Fibroblast of skin of left quadriceps (primary cell): ENCODE measurements at places on chromosomes 2 and 18.
A peak's percentile ranks its signal among the peaks of the same experiment; 100 is the strongest.

- no peak for DNase-seq
These were observed 20.8 kb upstream of the KCNK3 start for GRCh38 chr2:26671691-26672090.

- DNase-seq: no peak
These were observed 228.0 kb upstream of the MEX3C start for GRCh38 chr18:51425475-51425874.

GRCh38 chr2:237012577-237013267 is 73.0 kb upstream of the COPS8 start:
- DNase-seq: peak; percentile 61

GRCh38 chr18:26757263-26758019 is 108.1 kb downstream of the AQP4 start:
- no peak for DNase-seq

DNA sequence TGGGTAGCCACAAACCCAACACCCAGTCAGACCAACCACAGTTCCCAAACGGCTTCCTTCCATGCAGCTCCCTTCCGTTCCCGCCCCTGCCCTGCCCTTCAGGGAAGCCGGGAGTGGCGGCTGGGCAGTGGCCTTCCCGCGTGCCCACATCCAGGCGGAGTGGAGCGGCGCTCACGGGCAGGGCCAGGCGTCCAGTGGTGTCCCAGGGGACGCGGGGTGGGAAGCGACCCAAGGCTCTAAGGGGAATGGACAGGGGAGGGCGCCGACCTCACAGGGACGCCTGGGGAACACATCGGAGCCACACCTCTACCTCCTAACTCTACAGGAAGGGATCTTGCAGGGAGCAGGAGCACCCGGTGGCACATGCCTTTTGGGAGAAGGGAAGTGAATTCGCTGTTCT is 225.9 kb upstream of the MGAT5 start:
- no peak for DNase-seq

DNA sequence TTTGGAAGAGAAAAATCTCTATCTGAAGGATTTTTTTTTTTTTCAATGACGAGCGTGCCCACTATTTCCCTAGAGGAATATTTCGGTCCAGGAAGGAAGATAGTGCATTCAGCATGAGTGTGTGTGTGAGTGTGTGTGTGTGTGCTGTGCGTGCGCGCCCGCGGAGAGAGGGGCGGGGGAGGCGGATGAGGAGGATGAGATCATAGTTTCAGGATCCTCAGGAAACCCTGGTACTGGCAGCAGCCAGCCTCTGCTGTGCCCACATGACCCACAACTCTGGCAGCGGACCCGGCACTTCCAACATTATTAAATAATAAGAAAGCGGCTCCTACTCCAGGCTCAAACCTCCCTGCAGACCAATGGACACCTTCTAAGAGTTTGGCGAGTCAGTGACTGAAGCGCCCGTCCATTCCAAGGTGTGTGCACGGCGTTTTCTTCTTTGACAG is 217.0 kb upstream of the DTNA start:
- DNase-seq: peak; percentile 31

DNA sequence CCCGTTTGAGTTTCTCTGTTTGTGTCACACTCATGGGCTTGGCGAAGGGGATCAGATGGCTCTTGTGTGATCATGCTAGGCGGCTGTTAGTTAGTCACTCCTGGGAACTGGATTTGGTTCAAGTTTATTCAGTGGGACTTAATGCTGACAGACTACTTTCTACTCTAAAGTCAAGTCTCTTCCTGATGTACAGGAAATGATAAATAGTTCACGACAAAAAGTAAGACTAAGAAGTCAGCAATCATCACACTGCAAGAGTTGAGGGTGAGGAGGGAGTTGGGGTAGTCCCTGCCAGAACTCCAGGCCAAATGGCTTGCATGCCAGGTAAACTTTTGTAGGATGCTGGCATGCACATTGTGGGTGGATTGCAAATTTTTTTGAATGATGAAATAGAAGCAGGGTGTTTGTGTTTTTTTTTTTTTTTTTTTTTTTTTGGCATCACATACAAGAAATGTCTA is 25.1 kb upstream of the CCL20 start:
- no peak for DNase-seq

- peak; percentile 81 for DNase-seq
These were observed 41.4 kb upstream of the EHBP1 start for GRCh38 chr2:62663920-62664795.

DNA sequence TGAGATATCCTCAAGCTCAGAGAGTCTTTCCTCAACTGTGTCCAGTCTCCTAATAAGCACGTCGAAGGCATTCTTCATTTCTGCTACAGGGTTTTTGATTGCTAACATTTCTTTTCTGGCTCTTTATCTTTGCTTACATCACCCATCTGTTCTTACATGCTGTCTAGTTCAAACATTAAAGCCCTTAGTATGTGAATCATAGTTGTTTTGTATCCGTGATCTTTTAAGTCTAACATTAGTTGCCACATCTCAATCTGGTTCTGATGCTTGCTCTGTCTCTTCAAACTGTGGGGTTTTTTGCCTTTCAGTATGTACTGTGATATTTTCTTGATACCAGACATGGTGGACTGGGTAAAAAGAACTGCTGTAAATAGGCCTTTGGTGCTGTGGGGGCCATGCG is 235.2 kb downstream of the SH3RF3 start:
- no peak for DNase-seq

DNA sequence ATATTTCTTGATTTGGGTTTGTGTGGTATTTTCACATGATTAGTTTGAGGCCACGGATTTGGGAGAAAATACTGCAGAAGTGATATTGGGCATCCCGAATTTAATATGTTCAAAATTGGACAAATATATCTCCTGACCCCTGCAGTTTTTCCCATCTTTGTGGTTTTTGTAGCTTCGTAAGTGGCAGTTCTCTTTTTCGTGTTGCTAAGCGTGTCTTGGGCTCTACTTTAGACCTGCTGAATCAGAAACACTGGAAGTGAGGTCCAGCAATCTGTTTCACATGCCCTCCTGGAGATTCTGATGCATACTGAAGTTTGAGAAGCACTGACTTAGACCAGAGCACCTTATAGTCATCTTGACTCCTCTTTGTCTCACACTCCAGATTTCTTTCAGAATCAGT is 98.3 kb downstream of the EPB41L5 start:
- DNase-seq: no peak

DNA sequence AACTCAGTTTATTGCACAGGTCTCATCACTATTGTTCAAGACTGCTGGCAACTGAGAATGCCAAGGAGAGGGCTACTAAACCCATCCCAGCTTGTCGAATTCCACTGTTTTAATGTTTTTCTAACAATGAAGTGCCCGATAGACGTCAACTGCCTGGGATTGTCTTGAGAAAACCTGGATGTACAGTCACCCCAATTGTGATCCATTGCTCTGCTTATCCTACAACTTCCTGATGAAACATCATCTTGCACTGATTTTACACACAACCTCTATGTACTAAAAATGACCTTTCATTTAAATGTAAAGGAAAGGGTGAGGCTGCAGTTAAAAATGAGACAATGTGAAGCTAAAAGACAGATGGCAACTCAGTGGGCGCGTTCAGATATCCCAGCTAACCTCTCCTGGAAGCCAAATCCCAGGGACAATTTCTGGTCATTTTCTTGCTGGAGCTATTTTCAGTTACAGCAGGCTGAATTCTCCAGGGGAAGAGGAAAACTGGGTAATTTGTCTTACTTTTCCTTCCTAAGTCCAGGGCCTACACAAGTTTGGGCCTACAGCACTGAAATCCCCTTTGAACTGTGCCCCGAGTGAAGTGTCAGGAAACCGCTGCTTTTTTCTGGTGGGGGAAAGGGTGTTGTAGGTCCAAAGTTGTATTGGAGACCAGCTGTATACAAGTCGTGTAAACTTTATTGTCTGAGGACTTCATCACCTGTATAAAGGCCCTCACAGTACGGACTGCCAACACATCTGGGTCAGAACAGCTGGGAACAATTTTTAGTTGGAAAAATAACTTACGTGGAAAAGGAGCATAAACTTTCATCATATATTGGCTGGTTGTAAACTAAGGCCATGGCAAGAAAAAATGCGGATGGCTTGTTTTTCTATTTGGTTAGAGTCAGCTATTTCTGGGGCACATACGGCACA is 68.9 kb upstream of the LTBP1 start:
- no peak for DNase-seq

DNA sequence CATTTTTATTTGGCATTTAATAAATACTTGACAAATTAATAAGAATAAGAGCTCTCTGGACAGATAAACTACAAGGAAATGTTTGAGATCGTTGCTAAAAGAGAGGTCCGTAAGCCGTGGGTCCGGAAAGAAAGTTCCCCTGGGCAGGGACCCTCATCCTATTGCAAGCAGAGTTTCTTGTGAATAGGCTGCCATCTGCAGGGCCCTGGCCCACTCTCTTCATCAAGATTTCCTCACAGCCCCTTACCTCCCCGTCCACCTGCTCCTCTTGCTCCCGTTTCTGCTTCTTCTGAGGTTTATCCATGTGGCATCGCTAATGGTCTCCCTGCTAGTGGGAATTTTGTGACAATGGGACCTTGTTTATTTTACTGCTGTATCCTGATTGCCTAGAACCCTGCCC is 30.1 kb upstream of the MC5R start:
- no peak for DNase-seq

- no peak for DNase-seq
These were observed 376.0 kb downstream of the DCC start for GRCh38 chr18:52715991-52716390.

GRCh38 chr2:88831071-88831791 is 139.8 kb downstream of the RPIA start:
- DNase-seq: no peak

GRCh38 chr18:63098018-63098981 is 221.3 kb downstream of the BCL2 start:
- DNase-seq: no peak

DNA sequence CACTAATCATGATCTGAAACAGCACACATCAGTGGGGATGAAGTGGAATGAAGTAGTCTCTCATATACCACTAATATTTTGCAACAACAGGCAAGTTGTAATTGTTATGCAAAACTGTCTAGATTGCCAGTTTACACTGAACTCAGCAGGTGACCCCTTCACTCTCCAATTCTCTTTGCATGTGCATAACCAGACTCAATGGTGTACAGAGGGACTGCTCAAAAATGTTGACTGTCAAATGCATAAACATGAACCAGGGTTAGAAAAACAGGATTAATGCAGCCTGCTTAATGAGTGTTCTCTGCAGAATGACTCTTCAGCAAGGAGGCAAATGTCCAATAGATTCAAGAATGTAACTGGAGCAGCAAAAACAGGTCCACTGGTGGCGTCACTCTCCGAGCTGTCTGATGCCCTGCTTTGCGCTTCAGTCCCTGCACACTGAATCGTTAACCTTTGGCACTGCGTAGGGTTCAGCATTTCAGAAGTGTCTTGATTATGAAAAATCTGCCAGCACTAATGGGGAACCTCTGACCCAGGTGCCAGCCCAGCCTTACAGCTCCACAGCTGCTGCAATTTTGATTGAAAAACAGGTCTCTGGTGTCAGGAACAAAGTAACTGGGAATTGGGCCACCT is 209.3 kb downstream of the TDRD15 start:
- no peak for DNase-seq

DNA sequence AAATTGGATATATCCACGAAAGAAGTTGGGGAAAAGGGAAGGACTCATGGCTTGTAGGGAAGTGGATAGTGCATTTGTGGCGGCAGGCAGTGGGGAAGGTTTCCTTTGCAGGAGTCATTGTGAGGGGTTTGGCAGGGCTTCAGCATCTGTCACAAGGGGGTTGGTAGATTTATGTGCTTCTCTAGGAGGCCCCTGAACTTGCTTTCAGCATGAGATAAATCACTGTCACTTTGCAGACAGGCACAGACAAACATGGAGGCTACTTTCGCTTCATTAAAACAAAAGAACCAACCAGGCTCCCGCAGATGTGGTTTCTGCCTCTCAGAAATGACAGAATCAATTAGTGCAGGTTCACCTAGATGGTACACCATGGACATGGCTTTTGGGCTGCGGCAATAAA is 340.7 kb downstream of the TGIF1 start:
- peak; percentile 42 for DNase-seq

- DNase-seq: no peak
These were observed 134.8 kb upstream of the NCK2 start for GRCh38 chr2:105609746-105610402.

GRCh38 chr18:54209471-54210180 is 14.8 kb downstream of the MBD2 start:
- no peak for DNase-seq

DNA sequence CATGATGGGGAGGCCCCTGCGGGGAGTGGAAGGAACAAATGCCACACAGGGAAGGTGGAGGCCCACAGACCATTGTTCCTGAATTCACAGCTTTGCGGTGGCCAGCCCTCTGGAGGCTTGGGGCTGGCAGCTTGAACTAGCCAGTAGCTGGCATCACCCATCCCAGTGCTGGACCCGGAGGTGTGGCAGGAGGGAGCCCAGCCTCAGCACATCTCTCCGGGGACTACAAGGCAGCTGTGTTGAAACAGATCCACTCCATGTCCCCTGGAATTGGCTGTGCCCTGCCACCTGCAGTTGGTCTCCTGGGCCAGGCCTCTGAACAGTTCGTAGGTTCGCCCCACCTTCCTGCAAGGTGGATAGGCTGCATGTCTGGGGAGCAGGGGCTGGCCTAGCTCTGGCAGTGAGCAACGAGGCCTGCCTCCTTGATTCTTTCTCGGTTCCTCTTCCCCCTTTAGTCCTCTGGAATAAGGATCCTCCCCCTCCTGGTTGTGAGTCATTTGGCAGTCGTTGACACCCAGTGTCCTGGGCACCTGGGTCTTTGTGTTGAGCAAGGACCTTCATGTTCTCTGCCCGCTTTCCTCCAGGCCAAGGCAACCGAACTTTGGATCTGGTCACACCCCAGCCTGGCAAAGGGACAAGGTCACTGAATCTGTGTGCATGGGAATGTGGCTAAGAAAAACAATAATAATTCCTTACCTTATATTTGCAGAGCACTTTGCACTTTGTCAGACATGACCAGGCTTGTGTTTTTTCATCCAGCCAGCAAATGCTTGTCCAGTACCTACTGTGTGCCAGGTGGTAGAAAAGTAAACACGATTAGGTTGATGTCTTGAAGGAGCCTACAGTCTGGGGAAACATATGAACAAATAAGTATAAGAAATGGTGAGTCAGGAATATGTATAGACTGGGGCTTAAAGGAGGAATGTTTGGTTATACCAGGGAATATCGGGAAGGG is 55.0 kb upstream of the MCFD2 start:
- no peak for DNase-seq

- no peak for DNase-seq
These were observed 4.1 kb downstream of the TRIB2 start for GRCh38 chr2:12720754-12721378.

DNA sequence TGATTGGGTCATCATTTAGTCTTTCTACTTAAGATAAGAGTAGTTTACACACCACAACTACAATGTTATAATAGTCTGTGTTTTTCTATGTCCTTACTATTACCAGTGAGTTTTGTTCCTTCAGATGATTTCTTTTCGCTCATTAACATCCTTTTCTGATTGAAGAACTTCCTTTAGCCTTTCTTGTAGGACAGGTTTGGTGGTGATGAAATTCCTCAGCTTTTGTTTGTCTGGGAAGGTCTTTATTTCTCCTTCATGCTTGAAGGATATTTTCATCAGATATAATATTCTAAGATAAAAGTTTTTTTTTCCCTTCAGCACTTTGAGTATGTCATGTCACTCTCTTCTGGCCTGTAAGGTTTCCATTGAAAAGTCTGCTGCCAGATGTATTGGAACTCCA is 38.0 kb upstream of the SLC16A14 start:
- DNase-seq: no peak

- DNase-seq: peak; percentile 44
These were observed 223.8 kb downstream of the FBXO15 start for GRCh38 chr18:73923866-73924265.

GRCh38 chr2:12051831-12052230 is 305.4 kb downstream of the LPIN1 start:
- DNase-seq: peak; percentile 35
